ENCODE measurements at places on chromosomes 6 and 20.

GRCh38 chr20:60483371-60483770 is 525.1 kb downstream of the CDH26 start:
- no peak for DNase-seq

- DNase-seq, result no peak
These were observed 396.2 kb downstream of the RFPL4B start for GRCh38 chr6:112743323-112743722.

- no peak for DNase-seq
These were observed 89.2 kb downstream of the RAMACL start for GRCh38 chr6:166497087-166497899.

GRCh38 chr6:45857827-45858226 is 157.8 kb downstream of the CLIC5 start:
- no peak for DNase-seq

- no peak for DNase-seq
These were observed 104.4 kb downstream of the TOX2 start for GRCh38 chr20:44018942-44019637.

- DNase-seq, result no peak
These were observed 8.0 kb downstream of the PNISR start for GRCh38 chr6:99416892-99417767.

DNA sequence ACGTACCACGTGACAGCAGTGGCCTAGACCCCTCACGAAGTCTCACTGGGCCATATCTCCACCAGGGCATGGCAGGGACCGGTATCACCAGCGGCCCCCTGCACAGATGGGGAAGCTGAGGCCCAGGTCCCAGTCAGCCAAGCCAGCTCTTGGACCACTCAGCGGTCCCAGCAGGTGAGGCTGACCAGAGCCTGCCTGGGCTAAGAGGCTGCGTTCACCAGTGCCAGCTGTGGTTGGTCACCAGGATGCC is 2.6 kb upstream of the MRGBP start:
- DNase-seq, result no peak

DNA sequence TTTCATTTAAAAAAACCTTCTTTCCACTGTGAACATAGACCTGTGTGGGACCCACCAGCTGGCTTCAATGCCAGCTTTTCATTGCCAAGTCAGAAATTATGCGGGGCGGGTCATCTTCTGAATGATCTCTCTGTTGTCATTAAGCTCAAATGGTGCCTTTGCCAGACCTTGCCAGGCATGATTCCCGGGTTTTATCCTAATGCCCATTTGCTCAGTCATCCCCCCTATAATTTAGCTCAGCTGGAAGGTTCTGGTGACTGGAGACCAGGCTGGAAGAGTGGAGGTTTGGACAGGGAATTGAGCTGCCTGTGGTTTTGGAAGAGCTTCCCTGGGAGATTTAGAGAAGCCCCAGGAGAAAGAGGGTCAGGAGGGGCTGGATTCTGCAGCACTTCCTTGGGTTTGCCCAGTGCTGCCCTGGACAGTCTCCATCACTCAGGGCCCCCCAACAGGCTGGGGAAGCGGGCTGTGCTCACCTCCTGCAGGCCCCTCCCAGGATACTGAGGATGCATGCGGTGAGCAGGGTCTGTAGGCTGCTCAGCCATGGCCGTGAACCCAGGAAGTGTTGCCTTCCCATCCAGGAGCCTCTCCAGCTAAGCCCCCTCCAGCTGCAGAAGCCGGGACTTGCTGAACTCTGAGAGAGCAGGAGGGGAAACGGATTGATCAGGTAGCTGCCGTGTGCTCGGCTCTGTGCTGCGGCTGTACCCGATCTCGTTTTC is 273.0 kb downstream of the CDH4 start:
- no peak for DNase-seq

DNA sequence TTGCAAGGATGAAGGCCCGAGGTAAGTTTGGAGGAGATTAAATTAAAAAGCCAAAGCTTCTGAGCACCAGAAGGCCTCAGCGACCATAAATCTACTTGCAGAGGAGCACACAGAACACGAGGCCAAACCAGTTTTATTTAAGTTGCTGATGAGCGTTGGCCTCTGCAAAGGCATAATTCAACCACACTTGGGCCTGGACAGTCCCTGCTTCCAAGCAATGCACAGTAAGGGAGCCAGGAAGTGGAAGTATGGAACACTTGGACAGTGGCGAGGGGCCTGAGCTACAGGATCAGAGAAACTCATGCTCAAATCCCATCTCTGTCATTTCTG is 92.8 kb downstream of the PTPRT start:
- no peak for DNase-seq

- no peak for DNase-seq
These were observed 103.5 kb upstream of the SIRPG start for GRCh38 chr20:1761116-1761515.

All from stimulated activated CD4-positive, alpha-beta T cell treated with anti-CD3 and anti-CD28 coated beads, Interleukin-1b, Interleukin-23, amount 100 ng/mL, for 1 hour (primary cell).